Heart left ventricle (tissue), 16 donors: ENCODE measurements at places on chromosomes 6 and 20.
A peak's percentile ranks its signal among the peaks of the same experiment; 100 is the strongest.

DNA sequence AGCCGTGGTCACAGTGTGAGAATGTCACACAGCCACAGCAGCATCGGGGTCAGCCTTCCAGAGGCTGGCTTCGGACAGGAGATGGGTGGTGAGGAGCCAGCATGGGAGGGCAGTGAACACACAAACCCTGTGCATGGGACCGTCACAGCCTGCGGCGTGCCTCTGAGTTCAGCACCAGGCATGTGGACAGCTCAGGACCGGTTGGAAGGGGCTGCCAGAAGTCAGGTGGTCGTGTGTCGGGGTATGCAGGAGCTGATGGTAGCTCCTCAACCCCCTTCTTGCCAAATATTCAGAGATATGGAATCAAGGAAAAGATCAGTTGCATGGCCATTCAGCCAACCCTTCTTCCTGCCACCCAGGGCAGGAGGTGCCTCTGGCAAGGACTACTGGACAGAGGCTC lies 28.2 kb downstream of the MYT1 start:
- no peak for DNase-seq

DNA sequence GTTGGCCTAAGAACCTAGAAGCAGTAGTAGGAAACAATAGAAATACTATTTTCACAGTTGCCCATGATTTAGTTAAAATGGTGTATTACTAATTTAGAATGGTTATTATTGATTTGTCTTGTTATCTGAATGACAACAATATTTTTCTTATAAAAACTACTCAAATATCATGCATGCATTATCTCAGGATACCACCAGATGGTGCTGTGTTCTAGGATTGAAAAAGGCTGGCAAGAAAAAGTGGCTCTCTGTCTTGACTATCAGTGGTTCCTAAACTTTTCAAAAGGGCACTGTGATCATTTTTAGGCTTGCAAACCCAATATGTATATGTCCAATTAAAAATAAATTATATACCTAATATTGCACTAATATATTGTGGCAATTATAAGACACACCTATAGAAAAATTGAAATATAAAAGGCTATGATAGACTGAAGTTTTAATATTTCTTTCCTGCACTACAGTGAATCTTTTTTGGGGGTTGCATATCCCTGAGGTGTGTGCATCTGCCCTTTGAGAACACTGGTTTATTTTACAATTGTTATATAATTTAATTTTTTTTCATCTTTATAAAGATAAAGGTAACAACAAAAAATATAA lies 131.7 kb upstream of the MLIP start:
- DNase-seq, result no peak

DNA sequence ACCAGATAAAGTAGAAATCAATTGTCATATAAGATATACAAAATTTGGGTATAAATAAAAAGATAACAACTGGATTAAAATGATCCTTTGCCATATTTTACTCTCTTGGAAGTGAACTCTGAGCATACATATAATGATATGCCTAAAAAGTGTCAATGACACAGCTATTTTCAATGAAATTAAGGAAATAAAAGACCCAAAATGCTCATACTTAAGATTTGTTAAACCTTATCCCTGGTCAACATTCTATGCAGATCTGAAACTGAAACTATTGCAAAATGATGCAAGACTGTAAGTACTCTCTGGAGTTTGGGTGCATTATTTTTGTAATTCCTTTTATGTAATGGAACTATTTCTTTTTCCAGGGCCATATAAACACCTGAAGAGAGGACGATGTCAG lies 119.0 kb upstream of the SGK1 start:
- DNase-seq, result no peak

DNA sequence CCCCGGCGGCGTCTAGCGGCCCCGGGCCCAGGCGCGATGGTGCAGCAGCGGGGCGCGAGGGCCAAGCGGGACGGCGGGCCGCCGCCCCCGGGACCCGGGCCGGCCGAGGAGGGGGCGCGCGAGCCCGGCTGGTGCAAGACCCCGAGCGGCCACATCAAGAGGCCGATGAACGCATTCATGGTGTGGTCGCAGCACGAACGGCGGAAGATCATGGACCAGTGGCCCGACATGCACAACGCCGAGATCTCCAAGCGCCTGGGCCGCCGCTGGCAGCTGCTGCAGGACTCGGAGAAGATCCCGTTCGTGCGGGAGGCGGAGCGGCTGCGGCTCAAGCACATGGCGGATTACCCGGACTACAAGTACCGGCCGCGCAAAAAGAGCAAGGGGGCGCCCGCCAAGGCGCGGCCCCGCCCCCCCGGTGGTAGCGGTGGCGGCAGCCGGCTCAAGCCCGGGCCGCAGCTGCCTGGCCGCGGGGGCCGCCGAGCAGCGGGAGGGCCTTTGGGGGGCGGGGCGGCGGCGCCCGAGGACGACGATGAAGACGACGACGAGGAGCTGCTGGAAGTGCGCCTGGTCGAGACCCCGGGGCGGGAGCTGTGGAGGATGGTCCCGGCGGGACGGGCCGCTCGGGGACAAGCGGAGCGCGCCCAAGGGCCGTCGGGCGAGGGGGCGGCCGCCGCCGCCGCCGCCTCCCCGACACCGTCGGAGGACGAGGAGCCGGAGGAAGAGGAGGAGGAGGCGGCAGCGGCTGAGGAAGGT lies 715 bp downstream of the SOX12 start:
- peak; percentile 77 for DNase-seq

DNA sequence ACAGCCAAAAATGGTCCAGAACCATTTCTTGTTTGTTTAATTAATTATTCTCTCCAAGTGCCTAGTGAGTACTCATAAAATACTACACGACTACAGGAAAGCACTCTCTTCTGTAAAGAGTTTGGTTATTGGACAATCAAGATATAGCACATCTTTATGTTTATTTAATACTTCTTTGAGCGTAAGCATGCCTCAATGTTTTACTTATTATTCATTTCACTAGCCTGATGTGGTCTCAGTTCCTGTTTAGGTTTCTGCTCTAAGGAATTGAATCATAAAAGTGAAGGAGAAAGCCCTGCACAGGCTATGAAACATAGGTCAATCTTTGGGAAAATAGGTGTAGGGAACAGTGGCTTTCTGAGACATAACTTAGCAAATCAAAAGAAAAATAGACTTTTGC lies 45.9 kb upstream of the AIG1 start:
- DNase-seq, result no peak

- DNase-seq, result no peak
Observed at GRCh38 chr20:25256226-25256859, 8.5 kb downstream of the PYGB start.
